GM19239 (cell line): ENCODE measurements at places on chromosomes 5 and 9.

DNA sequence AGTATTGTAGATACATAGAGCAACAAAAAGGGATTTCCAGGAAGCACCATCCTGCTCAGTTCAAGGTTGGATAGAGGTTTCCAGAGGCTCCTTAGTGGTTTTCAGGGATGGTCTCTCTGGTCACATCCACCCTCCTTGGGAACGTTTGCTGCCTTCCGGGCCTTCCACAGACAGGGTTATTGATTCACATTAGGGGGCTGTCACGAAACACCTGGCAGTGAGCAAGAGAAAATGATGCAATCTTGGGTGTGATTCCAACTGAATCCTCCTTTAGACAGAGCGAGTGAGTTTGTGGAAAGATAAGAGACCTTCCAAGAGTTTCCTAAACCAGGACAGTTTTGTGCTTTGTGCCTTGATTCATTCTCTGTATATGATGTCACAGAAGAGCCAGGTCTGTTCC lies 43.8 kb upstream of the CTSL start:
- DNase-seq = no peak

DNA sequence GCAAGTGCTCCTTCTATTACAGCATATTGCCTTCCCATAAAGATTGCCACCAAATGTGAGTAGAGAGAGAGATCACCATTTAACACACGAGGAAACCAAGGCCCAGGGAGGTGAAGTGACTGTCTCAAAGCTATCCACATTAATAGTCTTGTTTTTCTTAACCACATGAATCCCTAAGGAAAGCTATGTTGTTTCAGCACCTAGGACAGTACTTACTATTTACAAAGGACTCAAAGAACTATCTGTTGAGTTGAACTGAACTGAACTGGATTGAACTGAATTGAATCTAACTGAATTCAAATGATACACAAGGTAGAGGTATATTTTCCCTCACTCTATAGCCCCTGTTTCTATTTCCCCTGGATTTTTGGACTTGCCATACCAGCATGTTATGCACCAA lies 430.4 kb downstream of the CAAP1 start:
- DNase-seq = no peak

- DNase-seq = no peak
These were observed 57.0 kb downstream of the ECPAS start for GRCh38 chr9:111427186-111427585.

DNA sequence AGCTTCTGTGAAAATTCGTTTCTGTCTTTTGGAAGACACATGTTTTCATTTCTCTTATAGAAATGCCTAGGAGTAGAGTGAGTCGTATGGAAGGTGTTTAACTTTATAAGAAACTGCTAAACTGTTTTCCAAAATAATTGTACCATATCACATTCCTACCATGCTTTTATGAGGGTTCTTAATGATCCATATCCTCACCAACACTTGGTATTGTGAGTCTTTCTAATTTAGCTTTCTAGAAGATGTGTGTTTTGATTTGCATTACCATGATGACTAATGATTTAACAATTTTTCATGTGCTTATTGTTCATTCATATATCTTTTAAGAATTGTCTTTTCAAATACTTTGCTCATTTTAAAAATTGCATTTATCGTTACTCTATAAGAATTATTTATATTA lies 223.6 kb downstream of the COMMD10 start:
- no peak for DNase-seq

DNA sequence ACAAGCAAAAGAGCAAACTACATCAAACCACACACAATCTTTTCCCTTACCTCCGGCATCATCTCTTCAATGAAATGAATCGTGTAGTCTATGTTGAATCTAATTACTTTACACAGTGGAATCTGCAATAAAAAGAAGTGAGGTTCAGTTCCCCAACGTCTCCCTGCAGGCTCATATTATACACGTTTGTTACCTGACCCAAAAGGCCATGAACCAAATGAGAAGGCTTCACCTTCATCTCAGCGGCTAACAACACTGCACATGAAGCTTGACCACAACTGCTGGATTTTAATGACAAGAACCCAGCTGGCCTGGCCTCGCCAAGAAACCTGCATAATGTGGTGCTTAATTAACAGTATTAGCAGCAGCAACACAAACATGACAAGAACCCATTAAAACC lies 45.5 kb downstream of the DROSHA start:
- no peak for DNase-seq

DNA sequence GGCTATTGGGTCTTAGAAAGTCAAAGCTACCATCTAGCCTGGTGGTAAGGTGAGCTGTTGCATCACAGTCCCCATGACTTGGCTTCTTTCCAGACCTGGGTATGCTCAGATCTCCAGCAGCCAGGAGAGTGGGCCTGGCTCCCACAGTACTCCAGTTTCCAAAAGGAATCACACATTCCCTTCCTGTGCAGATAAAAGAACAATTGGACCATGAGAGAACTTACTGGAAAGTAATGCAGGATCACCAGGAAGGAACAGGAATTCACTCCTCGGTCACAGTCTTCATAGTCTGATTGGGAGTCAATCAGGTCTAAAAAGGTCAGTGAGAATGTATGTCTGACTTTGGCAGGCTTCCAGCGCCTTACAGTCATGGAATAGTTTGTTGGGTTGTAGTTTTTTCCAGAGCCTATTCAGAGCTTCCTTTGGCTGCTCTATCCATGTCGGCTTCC lies 47.8 kb upstream of the CD180 start:
- DNase-seq = no peak

GRCh38 chr5:1161833-1162229 lies 39.6 kb upstream of the SLC6A19 start:
- no peak for DNase-seq
